ENCODE measurements at places on chromosomes 2 and 18.

DNA sequence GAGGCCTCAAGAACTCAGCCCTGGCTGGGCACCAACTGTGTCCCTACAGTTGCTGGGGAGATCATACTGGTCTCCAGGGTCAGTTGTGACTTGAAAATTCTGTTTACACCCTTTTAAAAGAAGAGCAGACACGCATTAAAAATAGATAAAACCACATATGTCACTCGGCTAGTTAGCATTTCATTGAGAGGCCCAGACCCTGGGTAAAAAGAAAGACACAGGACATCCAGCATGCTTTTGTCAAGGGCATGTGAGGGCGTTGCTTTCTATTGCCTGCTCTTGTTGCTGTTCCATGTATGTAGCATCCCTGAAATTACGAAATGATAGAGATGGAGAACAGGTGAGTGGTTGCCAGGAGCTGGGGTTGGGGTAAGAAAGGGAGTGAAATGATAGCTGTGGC lies 94.3 kb downstream of the SEPTIN10 start:
- DNase-seq, result no peak

GRCh38 chr2:38540580-38541286 lies 62.0 kb downstream of the HNRNPLL start:
- no peak for DNase-seq

GRCh38 chr18:76955524-76956170 lies 133.3 kb downstream of the ZNF236 start:
- DNase-seq, result no peak

- DNase-seq, result no peak
Observed at GRCh38 chr2:9668687-9669345, 38.0 kb upstream of the YWHAQ start.

GRCh38 chr2:200964498-200964897 lies 1.0 kb upstream of the ORC2 start:
- DNase-seq, result no peak

GRCh38 chr2:56449002-56449431 lies 265.2 kb downstream of the CCDC85A start:
- DNase-seq, result no peak

GRCh38 chr2:99971326-99971900 lies 171.0 kb downstream of the AFF3 start:
- DNase-seq, result no peak

- DNase-seq, result no peak
Observed at GRCh38 chr18:51660188-51660715, 462.8 kb upstream of the MEX3C start.

- no peak for DNase-seq
Observed at GRCh38 chr18:61448316-61448715, 115.1 kb downstream of the CDH20 start.

DNA sequence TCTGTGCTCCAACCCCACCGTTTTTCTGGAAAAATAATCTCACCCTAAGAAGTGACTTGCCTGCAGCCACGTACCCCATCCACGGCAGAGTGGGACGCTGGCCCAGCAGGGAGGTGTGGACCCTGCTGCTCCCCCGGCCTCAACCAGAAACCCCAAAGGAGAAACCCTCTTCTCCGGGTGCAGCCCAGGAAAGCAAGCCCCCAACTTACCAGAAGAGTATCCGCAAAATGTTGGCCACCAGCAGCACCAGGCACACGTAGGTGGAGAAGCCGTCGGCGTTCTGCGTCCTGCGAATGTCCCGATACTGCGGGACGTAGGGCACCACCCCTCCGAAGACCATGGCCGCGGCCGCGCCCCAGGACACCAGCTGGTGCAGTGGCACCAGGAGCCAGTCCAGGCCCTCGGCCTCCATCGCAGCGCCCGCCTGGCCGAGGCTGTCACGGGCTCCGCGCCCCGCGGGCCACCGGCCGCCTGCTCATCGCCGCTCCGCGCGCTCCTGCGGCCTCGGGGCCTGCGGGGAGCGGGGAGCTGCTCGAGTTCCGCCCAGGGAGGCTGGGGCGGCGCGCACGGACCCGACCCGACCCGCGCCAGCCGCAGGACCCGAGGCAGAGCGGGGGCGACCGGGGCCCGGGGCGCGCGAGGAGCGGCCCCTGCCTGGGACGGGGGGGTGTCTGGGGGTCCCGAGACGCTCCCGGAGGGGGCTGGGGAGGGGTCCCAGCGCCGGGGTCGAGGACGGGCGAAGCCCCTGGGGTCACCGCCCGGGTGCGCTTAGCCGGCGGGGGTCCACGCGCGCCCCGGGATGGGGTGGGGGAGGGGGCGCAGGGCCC lies 725 bp downstream of the SLC66A2 start:
- no peak for DNase-seq

- DNase-seq, result no peak
Observed at GRCh38 chr2:85834466-85834865, 54.3 kb downstream of the ST3GAL5 start.

DNA sequence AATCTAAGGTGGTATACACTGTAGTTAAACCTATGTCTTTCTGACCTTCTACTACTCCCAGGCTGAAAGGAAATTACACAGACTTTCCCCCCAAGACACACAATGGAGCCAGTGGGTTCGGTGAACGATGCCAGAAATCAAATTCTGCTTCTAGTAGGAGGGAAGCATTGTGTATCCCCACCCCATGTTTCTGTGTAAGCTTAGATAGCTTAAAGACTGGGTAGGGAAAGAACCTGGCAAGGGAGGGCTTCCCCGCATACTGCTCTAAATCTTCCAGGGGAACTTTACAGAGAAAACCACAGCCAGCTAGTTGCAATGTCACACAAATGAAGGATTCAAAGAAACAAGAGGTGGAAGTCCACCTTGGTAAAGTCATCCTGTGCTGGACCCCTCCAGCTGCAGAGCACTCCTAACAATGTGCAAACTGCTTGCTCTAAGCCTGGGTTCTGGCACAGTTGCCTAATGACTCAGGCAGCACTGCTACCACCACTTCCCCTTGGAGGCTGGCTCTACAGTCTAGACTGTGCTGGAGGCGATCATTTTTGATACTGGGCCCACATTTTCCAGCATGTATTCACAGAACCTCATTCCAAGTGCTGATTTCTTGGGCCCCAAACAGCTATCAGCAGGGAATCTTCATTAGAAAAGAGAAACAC lies 47.5 kb downstream of the TRIB2 start:
- DNase-seq, result peak; percentile 26

GRCh38 chr2:226725126-226725860 lies 74.3 kb downstream of the IRS1 start:
- DNase-seq, result no peak

GRCh38 chr18:23998820-23999219 lies 15.7 kb upstream of the TTC39C start:
- DNase-seq, result no peak

All from fibroblast of the conjunctiva (primary cell).